ENCODE measurements at places on chromosomes 1 and 21.

GRCh38 chr1:29639741-29640427 lies 403.6 kb downstream of the PTPRU start:
- DNase-seq: no peak

- no peak for DNase-seq
Measured at GRCh38 chr21:43322805-43323204, 104.1 kb downstream of the SIK1 start.

DNA sequence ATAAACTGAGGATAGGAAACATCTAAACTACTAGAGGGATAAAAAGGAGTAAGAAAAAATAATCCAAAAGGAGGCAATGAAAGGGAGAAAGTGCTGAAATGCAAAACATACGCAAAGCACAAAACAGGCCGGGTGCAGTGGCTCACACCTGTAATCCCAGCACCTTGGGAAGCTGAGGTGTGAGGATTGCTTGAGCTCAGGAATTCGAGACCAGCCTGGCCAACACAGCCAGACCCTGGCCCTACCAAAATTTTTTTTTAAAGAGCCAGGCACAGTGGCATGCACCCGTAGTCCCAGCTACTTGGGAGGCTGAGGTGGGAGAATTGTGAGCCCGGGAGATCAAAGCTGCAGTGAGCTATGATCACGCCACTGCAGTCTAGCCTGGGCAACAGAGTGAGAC lies 10.5 kb downstream of the SPOCD1 start:
- DNase-seq: no peak

- no peak for DNase-seq
Measured at GRCh38 chr1:98330224-98330623, 331.3 kb upstream of the SNX7 start.

- DNase-seq: no peak
Measured at GRCh38 chr1:145956781-145957442, 905 bp downstream of the LIX1L start.

GRCh38 chr1:184889902-184890301 lies 84.4 kb downstream of the NIBAN1 start:
- no peak for DNase-seq

GRCh38 chr1:236159704-236160539 lies 17.6 kb downstream of the GPR137B start:
- no peak for DNase-seq

- no peak for DNase-seq
Measured at GRCh38 chr1:204990059-204990664, 52.9 kb upstream of the CNTN2 start.

All from AG09319 (cell line).